Left kidney (tissue), 8 donors: ENCODE measurements at places on chromosomes 11 and 22.

DNA sequence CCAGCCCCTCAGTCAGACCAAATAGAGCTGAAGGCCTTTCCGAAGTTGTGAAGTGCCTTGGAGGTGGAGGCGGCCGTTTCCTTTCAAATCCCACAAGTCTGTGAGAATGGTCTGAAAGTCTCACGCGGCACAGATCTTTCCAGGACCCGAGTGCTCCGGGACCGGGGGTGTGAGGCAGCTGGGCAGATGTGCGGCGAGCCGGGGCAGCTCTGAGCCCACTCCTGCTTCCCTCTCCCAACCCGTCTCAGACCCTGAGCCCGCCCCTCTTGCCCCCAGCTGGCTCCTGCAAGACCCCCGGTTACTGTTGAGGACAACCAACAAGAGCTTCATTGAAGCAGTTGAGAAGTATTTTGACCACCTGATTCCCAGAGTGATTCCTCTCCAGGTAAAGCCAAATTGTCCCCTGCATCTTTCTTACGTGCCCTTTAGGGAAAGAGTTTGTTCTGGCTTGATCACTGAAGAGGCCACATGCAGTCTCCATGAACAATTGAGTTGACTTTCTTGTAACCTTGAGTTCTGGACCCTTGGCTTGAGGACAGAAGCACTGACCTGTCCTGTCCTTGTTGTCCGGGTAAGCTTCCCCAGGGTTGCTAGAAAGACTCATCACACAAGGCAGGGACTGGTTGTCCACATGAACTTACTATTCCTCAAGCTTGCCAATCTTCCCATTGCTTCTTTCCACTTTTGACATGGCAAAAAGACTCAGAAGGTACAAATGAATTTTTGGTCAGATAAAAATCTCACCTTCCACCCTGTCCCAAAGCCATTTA lies 7.5 kb downstream of the GLB1L3 start:
- no peak for DNase-seq

- no peak for DNase-seq
Measured at GRCh38 chr11:134144744-134145143, 75.9 kb downstream of the JAM3 start.

DNA sequence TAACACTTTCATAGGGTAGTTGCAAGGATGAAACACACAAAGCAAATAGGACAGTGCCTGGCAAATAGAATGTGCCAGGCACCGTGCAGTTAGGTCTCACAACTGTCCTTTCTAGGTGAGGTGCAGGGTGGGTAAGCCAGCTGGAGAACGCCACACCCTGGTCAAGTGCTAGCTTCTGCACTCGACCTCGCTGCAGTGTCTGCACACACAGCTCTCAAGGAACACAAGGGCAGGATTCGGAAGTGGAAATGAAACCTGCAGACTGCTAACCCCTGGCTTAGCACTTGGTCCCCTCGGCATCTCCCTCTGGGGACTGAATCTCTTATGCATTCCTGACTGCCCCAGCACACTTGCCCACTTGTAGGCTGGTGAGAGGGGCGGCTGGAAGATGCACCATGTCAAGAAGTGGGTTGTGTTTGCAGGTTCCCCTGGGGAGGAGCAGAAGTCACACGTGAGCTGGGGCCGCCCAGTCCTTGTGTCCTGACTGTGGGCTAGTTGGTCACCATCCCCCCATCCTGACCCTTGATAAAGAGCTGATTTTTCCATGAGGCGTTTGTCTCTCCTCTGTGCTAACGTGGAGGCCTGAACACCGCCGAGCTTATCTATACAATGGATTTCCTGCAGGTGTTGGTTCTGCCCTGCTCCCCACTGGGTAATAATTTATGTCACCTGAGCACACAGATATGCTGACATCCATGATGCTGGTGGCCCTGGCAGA lies 89.0 kb downstream of the MICAL2 start:
- no peak for DNase-seq

- no peak for DNase-seq
Measured at GRCh38 chr11:35844579-35844978, 99.3 kb upstream of the LDLRAD3 start.

- DNase-seq, result no peak
Measured at GRCh38 chr11:124768914-124769313, 6.8 kb upstream of the ESAM start.

DNA sequence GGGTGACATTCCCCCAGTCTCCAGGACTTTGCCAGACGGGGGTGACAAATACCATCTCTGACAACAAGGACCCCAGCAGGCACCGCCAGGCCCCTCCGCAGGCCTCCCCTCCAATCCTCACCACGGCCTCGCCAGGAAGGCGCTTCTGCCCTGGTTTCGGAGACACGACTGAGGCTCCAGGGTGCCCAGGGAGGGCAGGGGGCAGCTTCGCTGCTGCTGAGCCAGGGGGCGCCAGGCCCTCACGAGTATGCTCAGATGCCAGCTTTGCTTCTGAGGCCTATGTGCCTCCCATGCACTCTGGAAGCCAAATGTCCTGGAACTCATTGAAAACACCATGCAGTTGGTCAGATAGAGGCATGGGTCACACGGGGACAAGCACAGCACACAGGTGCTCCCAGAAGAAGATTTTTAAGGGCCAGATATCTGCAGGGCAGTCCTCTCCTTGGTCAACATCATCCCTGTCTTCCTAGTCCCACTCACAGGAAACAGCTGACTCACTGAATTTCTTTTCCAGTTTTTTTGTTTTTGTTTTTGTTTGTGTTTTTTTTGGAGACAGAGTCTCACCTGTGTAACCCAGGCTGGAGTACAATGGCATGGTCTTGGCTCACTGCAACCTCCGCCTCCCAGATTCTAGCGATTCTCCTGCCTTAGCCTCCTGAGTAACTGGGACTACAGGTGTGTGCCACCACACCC lies 19.9 kb downstream of the BID start:
- no peak for DNase-seq

- no peak for DNase-seq
Measured at GRCh38 chr11:103800406-103801114, 235.9 kb upstream of the DDI1 start.
